ENCODE measurements at places on chromosomes 3 and 15. TPM values are rescaled to one million over a fixed set of nuclear protein-coding genes. Genes with fewer than 3 reads are reported as not detected.
A peak's percentile ranks its signal among the peaks of the same experiment; 100 is the strongest.

DNA sequence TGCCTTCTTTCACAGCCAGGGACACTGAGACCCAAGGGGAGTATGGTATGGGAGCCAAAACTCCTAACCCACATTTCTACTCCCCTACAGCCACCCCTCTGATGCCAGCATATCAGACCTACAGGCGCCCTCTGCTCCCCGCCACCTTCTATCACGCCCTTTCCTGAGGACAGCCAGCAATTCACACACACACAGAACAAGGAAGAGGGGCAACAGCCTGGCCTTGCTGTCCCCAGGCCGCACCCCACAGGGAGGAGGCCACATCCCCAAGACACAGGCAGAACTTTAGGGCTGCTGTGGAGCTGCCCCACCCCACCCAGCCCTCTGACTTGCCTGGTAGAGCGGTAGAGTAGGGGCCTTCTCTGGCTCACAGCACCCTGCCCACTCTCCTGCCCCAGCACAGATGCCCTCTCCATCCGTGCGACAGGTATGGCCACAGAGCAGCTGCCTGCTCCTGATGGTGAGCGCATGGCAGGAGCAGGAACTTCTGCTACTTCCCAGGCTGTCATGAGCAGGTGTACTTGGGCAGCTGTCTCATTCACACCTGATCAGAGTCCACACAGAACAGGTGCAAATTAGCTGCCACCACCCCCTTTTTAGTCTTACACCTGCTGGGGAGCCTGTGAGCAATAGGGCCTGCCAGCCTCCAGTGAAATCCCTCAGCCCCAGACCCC is 33.4 kb downstream of the CCDC33 start:
- no peak overlapping the region for H3K4me3 ChIP-seq
- no peak overlapping the region for H3K27ac ChIP-seq
- H3K36me3 ChIP-seq = no peaks in the 10 kb centered on the region
- DNase-seq = no peak
- no peaks in the 10 kb centered on the region for H3K4me1 ChIP-seq

DNA sequence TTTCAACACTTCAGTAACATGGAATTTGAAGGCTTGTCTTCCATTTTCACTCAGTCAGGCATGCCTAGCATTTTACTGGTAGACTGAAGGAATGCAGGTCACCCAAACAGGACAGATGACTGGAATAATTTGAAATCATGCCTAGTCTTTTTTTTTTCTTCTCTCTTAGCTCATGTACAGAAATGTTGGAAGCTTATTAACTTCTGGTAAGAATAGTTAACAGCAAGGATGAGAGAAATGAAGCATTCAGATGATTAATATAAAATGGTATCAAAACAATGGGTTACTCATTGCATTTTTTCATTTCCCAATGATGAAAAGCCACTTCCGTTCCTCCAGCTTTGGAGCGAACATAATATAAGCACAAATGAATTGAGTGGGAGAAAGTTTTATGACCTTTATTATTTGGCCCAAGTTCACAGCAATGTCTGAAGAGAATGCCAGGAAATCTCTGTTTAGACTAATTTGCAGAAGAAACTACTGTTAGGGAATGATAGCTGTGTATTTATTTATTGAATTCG is 431.6 kb upstream of the RASGRP1 start:
- no peaks in the 10 kb centered on the region for H3K36me3 ChIP-seq
- no peaks in the 10 kb centered on the region for H3K4me1 ChIP-seq
- no peak for DNase-seq
- no peaks in the 10 kb centered on the region for H3K27me3 ChIP-seq
- no peak overlapping the region for H3K27ac ChIP-seq
- H3K4me3 ChIP-seq = no peak overlapping the region

DNA sequence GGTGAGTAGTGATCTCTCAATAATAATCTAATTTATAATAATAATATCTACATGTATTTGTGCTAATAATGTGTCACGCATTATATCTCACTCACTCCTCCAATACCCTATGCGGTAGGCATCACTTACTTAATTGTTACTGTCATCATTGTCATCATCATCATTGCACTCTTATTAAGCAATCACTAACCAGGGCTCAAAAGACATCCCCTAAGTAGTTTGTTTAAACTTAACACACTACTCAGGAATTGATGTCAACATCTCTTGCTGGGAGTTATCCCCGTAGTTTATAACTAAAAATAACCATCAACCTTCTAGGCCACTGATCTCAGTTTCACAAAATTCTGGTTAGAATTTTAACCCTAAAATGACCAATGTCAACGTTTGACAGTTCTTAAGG is 56.8 kb upstream of the ICE2 start:
- no peak overlapping the region for H3K4me3 ChIP-seq
- H3K36me3 ChIP-seq = peaks cover 4% of the 10 kb centered on the region
- H3K4me1 ChIP-seq = peaks cover 35% of the 10 kb centered on the region
- no peak for DNase-seq

DNA sequence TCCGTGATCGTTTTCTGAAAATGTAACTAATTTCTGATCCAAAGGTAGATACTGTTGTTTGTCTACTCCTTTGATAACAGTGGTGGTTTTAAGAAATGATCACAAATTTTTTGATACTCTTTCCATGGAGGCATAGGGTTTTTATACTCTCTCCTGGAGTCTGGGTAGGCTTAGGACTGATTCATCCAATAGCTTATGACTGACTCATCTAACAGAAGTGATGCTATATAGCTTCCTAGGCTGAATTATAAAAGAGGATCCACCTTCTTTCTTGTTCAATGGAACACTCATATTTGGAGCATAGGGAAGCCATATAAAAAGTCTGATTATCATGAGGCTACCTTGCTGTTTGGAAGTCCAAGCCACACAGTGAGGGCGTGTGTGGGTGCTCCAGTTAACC is 84.3 kb downstream of the CHST2 start:
- no peaks in the 10 kb centered on the region for H3K4me1 ChIP-seq
- H3K4me3 ChIP-seq = no peak overlapping the region
- H3K27me3 ChIP-seq = no peaks in the 10 kb centered on the region
- H3K27ac ChIP-seq = no peak overlapping the region

DNA sequence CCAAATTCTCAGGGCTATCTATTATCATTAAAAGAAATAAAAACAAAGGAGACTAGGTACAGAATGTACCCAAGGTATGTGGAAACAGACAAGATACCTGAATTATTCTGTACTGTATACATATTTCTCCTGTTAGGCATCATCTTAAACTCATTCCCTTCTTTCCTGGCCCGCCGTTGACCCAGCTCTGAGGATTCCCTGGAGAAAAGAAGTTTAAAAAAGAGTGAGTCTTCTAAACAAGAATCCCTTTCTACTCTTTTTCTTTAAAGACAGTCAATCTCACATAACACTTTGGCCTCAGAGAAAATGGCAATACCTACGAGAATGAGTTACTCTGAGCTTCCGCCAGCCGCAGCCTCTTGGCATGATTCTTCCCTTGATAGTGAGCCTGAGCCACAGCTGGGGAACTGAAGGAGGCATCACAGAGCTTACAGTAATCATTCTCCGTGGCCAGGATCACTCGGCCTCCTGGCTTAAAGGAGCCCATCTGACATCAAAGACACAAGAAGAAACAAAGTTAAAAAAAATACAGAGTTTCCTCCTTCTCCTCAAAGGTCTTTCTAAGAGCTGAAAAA is 44.2 kb downstream of the ZMAT3 start:
- no peak overlapping the region for H3K4me3 ChIP-seq
- H3K4me1 ChIP-seq = no peaks in the 10 kb centered on the region
- H3K27ac ChIP-seq = peak overlapping the region; percentile 58
- peak; percentile 20 for DNase-seq
- H3K36me3 ChIP-seq = no peaks in the 10 kb centered on the region
- no peaks in the 10 kb centered on the region for H3K27me3 ChIP-seq

- H3K27me3 ChIP-seq = no peaks in the 10 kb centered on the region
- H3K36me3 ChIP-seq = no peaks in the 10 kb centered on the region
- DNase-seq = no peak
- H3K4me1 ChIP-seq = no peaks in the 10 kb centered on the region
- no peak overlapping the region for H3K4me3 ChIP-seq
These were observed 61.0 kb downstream of the POLR2M start for GRCh38 chr15:57767481-57767880.

DNA sequence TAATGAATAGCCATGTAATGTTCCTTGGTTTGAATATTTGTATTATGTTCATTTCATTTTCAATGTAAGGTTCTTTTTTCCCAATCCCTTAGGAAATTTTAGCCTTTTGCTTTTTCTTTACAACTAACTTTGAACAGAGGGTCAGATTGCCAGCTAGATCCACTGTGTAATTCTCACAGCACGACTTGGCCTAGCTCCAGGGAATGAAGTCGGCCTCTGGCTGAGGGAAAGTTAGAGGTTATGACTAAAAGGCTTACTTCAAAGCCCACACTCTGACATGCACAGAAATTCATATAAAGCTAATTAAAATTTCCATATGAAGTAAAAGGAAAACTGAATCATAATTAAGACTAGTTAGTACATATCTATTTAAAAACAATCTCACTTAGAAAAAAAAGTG is 38.7 kb downstream of the ROBO1 start:
- DNase-seq = no peak
- H3K27me3 ChIP-seq = no peaks in the 10 kb centered on the region
- no peaks in the 10 kb centered on the region for H3K4me1 ChIP-seq
- no peak overlapping the region for H3K27ac ChIP-seq
- no peaks in the 10 kb centered on the region for H3K36me3 ChIP-seq

GRCh38 chr3:159632128-159632527 is 356.5 kb upstream of the IL12A start:
- H3K4me3 ChIP-seq = no peak overlapping the region
- H3K27ac ChIP-seq = no peak overlapping the region
- H3K27me3 ChIP-seq = no peaks in the 10 kb centered on the region
- no peaks in the 10 kb centered on the region for H3K36me3 ChIP-seq

DNA sequence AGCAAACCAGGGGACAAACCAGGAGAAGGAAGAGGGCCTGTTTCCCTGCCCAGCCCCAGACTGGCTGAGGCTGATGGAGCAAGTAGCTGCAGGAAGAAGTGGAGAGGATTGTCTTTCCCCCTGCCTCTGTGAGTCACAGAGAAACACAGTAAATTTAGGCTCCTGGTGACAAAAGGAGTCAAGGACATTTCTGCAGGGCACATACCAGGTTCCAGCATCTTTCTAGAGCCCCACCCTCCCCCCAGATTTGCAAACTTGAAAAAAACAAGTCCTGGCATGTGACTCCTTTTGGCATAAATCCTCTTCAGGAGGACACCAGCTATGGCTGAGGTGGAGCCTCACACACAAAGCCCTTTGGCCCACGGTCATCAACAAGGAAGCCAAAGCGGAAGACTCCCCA is 17.8 kb downstream of the PLD1 start:
- no peak overlapping the region for H3K4me3 ChIP-seq
- no peaks in the 10 kb centered on the region for H3K36me3 ChIP-seq
- H3K27ac ChIP-seq = no peak overlapping the region
- no peaks in the 10 kb centered on the region for H3K27me3 ChIP-seq

GRCh38 chr3:134754768-134755559 is 40.1 kb upstream of the EPHB1 start:
- H3K4me3 ChIP-seq = no peak overlapping the region
- no peak overlapping the region for H3K27ac ChIP-seq
- no peaks in the 10 kb centered on the region for H3K27me3 ChIP-seq
- no peaks in the 10 kb centered on the region for H3K36me3 ChIP-seq
- H3K4me1 ChIP-seq = no peaks in the 10 kb centered on the region

DNA sequence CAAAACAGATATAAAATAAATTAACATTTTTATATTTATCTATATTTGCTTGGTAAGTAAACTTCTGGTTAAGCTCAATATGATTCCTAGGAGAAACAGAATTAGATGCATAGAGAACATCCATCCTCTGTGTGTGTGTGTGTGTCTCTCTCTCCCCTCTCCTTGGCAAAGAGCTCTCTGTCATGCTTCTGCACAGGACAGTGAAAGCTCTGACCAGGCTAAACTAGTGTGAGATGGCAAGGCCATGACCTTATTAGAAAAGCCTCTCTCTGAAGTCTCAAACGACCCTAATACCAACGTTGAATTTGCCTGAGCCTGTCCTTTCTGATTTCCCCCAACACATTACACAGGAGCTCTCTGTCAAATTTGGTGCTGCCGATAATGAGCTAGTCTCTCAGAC is 746.0 kb downstream of the VGLL3 start:
- H3K4me1 ChIP-seq = no peaks in the 10 kb centered on the region
- DNase-seq = no peak
- no peaks in the 10 kb centered on the region for H3K36me3 ChIP-seq
- no peak overlapping the region for H3K27ac ChIP-seq
- H3K27me3 ChIP-seq = no peaks in the 10 kb centered on the region

DNA sequence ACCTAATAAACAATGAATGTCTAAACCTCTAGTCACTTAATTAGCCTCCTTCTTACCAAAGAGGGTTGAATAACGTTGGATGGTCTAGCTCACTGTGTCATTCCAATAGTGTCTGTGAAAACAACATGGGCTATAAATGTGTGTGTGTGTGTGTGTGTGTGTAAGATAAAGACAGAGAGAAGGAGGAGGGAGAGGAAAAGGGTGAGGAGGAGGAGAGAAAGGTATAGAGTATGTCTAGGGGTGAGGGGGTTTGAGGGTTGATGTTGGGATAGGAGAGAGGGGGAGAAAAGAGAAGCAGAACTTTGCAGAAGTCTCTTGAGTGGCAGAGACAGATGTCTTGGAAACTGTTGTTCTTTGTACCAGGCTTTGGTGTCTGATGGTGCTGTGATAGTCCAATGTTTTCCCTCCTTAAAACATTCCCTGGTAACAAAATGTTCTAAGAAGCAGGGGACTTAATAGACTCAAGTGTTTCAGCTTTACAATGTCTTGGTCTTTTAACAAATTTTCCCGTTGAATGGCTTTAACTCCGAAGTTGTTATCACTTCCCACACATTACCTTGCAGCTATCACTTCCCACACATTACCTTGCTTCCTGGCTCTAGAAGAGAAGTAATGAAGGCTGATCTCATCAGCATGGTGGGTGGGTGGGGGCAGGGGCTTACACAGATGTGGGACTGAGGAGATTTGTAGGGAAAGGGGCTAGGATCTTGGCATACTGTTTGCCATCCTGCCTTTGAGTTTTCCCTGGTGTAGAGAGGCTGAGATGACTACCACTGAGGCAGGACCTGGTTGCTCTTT is 57.8 kb upstream of the ETV5 start:
- DNase-seq = no peak
- no peaks in the 10 kb centered on the region for H3K4me1 ChIP-seq
- H3K27me3 ChIP-seq = no peaks in the 10 kb centered on the region
- no peak overlapping the region for H3K27ac ChIP-seq
- H3K36me3 ChIP-seq = no peaks in the 10 kb centered on the region
- H3K4me3 ChIP-seq = no peak overlapping the region

- H3K4me3 ChIP-seq = no peak overlapping the region
- DNase-seq = no peak
- no peak overlapping the region for H3K27ac ChIP-seq
- no peaks in the 10 kb centered on the region for H3K4me1 ChIP-seq
These were observed 5.6 kb upstream of the SRPRB start for GRCh38 chr3:133799794-133800585.

- no peak overlapping the region for H3K4me3 ChIP-seq
- H3K4me1 ChIP-seq = peaks cover 6% of the 10 kb centered on the region
- H3K36me3 ChIP-seq = no peaks in the 10 kb centered on the region
- no peaks in the 10 kb centered on the region for H3K27me3 ChIP-seq
- H3K27ac ChIP-seq = no peak overlapping the region
These were observed 27.7 kb upstream of the VPS33B start for GRCh38 chr15:91050128-91050455.

GRCh38 chr3:64454768-64455167 is 229.5 kb upstream of the PRICKLE2 start:
- no peaks in the 10 kb centered on the region for H3K27me3 ChIP-seq
- no peak for DNase-seq
- no peaks in the 10 kb centered on the region for H3K4me1 ChIP-seq
- H3K27ac ChIP-seq = no peak overlapping the region
- H3K36me3 ChIP-seq = no peaks in the 10 kb centered on the region

- H3K4me1 ChIP-seq = no peaks in the 10 kb centered on the region
- no peaks in the 10 kb centered on the region for H3K27me3 ChIP-seq
- no peak overlapping the region for H3K4me3 ChIP-seq
These were observed 21.7 kb downstream of the EEFSEC start for GRCh38 chr3:128174675-128175590.

Gene KBTBD12
- not detected for total RNA-seq

Gene MCF2L2
- total RNA-seq = 5.7 TPM

Gene IGSF11
- not detected for total RNA-seq

Gene MYRIP
- not detected for total RNA-seq

Gene LRRC2
- 0.10 TPM for total RNA-seq

Gene CHRM5
- total RNA-seq = not detected

Measured in naive thymus-derived CD4-positive, alpha-beta T cell (primary cell).